ENCODE measurements at places on chromosomes 4 and X.
A peak's percentile ranks its signal among the peaks of the same experiment; 100 is the strongest.

DNA sequence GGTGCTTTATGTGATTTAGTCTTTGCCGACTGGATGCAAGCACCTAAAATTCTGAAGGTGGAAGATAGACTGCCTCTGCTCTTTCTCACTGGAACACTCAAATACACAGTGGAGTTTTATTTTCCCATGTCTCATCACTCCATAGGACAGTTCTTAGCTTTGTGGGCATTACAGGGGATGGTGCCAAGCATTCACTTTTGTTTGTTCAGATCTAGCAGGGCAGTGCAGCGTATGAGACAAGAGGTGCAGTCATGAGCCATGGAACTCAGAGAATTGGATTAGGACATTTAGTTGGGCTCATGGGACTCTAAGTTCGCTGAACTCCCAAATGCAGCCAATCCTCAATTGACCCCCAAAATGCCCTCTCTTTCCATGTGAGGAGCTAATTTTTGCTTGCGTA, 1136.9 kb upstream of the PRKX start:
- DNase-seq: no peak

- DNase-seq: peak; percentile 94
These were observed 231.3 kb upstream of the PITX2 start for GRCh38 chr4:110854021-110854678.

GRCh38 chr4:24003496-24003895, 113.6 kb upstream of the PPARGC1A start:
- DNase-seq: no peak

DNA sequence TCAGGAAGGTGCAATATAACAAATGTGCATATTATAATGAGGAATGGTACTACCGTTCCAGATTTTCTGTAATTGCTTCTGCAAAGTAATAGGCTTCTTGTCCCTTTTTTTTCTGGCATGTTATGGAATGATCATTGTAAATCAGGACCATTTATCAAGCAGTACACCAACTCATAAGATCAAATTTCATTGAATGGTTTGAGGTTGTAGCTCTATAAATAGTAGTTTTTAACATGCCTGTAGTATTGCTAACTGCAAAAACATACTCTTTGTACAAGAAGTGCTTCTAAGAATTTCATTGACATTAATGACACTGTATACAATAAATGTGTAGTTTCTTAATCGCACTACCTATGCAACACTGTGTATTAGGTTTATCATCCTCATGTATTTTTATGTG, 12.6 kb downstream of the IBSP start:
- DNase-seq: no peak

DNA sequence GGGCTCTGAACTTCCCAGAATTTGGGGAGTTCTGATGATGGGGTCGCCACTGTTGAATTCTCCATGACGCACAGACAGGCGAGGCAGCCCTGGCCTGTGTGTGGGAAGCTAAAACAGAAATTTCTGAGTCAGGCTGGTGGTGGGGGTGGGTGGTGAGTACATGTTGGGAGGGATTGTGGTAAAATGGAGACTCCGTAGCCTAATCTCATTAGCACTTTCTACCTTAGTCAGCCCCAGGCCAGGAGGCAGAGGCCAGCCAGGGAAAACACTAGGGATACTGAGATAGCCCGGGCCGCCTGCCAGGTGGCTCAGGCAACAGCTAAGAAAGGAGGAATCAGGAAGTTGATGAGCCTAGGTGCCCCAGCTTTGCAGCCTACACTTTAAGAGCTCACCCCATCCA, 39.3 kb upstream of the NHSL2 start:
- peak; percentile 85 for DNase-seq

DNA sequence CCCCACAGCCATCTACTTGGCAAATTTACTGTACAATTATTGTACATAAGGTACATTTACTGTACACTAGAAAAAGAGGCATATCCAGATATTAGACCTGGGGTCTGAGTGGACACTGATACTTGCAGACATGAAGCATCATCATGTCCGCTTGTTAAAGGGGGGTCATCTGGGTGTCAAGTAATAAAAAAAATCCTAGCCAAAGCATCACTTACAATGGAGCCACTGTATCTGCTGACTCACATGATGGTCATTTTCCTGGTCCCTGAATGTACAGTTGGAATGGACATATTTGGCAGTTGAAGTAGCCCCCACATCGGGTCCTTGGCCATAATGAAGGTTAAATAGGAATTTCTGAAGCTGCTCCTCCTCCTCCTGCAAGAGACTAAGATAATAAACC, 228.8 kb downstream of the THOC2 start:
- DNase-seq: no peak

DNA sequence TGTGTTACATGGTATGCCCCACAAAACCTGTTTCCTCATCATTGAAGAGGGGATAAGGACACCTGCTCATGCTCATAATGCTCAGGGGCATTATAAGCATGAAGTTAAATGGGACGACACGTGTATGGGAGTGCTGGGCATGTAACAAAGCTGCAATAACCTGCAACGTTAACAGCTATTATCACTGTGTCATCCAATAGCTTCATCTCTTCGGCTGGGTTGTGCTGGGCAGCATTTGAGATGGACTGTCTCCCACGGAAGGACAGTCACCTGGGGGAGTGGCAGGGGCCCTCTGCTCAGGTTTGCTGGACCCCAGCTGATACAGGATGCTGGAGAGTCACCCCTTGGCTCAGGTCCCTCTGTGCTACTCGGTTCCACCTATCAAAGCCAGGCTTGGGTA, 94.5 kb downstream of the NSUN7 start:
- DNase-seq: no peak

DNA sequence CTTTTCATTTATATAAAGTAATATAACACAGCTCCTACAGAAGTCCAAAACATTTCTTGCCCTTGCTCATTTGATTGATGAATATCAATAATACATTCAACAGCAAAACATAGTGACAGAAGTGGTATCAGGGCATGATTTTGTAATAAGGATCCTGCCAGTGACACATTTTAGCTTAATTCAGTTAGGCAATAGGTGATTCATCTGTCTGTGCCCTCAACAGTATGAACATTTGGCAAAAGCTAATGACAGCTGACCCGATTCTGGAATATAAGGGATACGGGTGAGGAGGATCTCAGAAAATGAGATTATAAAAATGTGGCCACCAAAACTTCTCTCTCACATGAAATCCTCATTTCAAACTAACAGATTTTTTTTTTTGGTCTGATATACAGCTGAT, 294.0 kb downstream of the CAMK2D start:
- peak; percentile 78 for DNase-seq

- DNase-seq: peak; percentile 5
These were observed 39.7 kb downstream of the LGI2 start for GRCh38 chr4:24991015-24991414.

DNA sequence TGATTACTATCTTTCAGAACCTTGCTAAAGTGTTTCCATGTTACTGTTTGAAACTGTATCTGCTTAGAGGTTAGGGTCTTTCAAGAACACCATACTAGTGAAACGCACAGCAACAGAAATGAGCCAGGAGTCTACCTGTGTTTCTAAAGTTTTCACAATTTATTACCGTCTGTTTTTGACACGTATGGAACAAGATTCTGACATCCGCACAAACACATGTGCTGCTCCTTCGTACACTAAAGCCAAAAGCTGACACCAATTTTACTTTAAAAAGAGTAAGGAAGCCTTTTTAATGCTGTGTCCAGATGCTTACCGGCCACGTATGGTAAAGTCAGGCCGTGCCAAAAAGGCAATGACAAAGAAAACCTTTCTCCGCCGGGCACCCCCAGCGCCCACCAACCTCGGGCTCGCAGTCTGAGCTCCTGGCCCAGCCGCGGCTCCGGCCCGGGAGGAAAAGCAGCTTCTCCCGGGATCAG, 532 bp downstream of the RPS4X start:
- DNase-seq: no peak

GRCh38 chr4:145709336-145709735, 29.4 kb downstream of the C4orf51 start:
- no peak for DNase-seq

DNA sequence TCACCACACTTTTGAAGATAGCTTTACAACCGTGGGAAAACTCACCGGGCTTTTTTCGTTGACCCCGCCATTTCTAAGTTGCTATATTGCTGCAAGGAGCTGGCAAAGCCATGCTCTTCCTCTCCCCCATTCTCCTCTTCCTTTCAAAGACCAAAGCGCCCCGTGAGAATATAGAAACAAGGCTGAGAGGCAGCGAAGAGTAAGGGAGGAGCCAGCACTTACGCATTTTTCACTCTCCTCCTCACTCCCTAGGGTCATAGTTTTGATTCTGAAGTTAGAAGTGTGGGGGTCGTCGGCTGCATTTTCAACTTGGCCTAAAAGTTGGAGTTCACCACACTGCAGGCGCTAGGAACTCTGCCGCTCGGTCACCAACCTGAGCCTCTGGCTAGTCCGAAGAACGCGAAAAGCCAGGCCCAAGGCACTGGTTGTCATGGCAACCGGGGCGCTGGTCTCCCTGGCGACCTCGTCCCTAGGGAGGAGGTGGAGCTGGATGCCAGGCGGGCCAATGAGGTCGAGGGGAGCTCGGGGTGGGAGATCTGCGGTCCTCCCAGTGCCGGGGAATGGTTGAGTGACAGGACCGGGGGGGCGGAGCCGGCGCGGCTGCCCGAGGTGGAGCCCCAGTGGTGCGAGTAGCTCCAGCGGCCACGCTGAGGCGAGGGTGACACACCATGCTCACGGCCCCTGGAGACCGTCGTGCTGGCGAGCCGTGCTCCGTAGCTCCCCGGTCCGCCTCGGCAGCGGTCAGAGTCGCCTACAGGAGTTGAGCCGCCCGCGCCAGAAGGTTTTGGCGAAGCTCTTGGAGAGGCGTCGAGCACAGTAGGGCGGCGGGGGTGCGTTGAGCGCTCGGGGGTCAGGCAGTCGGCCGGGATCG, at the start of gene PTPN13:
TSS of gene PTPN13 (plus strand) at position 628 of the 871 bp plus-strand sequence. CDS start 40,942 bp downstream, outside the sequence.
- peak; percentile 98 for DNase-seq

GRCh38 chr4:77052352-77052751, 23.4 kb downstream of the CCNI start:
- peak; percentile 42 for DNase-seq

DNA sequence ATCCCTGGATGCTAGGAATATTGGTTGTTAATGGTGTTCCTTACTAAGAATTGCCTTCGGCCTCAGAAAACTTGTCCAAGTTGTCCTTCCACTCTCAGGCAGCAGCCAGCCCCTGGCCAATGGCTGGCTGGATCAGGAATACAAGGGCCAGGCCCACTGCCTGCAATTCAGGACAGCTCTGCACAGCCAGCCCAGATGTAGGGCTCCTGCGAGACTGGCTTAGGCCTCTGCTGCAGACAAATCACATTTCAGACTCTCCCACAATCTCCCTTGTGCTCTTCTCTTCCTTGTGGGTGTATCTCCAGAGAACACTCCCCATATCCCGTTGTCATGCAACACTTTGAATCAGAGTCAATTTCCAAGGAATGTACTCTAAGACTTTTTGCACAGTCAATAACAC, 747.6 kb upstream of the FTHL17 start:
- no peak for DNase-seq
